RKO (cell line): ENCODE measurements at places on chromosomes 1 and 21.

- peak; percentile 79 for DNase-seq
Measured at GRCh38 chr1:156511644-156512043, 11.1 kb upstream of the MEF2D start.

DNA sequence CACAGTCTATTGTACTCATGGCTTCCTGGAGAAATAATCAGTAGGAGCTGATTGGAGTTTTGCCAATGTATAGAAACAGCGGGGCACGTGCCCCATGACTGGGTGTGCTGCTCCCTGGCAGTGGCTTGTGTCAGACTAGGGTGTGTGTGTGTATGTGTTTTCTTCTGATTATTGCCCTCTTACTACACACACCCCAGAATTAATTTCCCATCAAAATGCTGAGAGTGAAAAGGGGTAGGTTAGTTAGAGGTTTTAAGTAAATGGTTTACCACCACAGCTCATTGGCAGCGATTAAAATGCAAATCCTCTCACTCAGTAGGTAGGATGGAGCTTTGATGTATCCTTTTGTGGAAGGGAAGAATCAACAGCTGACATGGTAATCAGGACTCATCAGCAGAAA is 29.9 kb downstream of the HHAT start:
- no peak for DNase-seq

DNA sequence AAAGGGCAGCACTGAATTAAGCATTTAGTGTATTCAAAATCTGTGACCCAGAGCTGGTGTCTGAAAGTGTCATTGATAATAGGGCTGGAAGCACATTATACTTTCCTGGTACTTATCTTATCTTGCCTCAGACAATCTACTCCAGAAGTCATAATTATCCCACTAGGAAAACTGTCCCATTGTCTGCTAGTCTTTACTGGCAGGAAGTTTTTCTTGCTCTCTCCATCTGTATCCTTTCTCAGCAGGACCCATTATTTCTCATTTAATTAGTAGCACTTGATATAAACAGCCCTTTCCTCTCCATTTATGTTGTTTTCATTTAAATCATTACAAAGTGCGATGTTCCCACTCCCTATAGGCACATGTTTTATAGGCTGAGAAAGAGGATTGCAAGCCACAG is 36.5 kb upstream of the BARHL2 start:
- DNase-seq, result no peak

DNA sequence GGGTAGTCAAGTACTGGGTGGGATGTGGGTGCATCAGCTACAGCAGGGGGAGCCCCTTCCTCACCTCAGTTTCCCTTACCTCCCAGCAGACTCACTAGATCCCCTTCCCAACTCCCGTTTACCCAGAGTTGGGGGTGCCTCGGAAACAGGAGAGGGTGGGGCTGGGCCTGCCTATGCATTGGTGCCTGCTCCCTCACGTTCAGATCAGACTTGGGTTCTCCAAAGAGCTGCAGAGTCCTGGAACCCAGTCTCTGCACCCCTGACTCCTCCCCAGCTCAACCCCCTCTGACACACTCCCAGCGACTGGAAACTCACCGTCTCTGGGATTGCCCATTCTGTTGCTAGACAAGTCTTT is 6.0 kb downstream of the FOXO6 start:
- DNase-seq, result no peak

GRCh38 chr1:1042835-1043234 is 22.9 kb downstream of the AGRN start:
- DNase-seq, result no peak

DNA sequence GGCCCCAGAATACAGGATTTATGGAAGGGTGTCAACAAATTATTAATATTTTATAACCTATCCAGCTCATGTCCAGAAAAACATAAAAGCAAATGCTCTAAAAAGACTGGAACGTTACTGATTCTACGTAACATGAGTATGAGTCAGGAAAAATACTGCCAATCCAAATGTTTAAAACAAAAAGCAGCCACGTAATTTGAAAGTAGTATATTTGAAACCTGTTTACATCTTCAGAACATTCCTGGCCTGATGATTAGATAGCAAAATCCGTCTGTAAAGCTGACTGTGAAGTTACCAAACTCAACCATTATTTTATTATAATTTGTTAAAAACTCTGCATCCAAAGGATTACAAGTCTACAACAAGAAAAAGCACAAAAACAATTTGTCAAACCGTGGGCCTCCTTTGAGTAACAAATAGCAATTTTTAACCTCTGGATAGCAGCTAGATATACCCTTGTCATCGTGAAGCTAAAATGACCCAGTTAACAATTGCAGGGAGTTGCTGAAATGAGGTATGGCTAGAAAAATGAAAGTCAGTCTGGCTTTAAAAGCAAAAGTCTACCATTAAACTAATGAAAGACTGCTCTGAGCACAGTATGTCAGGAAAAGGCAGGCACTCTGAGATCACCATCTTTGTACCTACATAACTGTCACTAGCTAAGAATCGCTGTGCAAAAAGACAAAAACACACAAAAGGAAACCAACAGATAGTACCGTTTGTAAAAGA is 1.2 kb downstream of the UBR4 start:
- DNase-seq, result peak; percentile 62

DNA sequence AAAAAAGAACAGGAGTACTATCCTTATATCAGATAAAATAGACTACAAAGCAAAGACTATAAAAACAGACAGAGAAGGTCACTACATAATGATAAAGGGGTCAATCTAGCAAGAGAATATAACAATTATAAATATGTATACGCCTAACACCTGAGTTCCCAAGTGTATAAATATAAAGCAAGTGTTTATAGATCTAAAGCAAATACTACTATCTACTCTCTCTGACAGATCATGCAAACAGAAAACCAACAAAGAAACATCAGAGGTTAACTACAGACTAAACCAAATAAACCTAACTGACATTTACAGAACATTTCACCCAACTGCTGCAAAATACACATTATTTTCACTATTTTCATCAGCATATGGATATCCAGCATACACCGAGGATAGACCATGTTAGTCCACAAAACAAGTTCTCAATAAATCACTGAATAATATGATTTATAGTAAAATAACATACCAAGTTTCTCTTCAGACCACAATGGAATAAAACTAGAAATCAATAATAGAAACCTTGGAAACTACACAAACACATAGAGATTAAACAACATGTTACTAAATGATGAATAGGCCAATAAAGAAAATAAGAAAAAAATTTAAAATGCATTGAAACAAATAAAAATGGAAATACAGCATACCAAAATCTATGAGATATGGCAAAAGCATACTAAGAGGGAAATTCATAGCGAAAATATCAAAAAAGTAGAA is 22.7 kb downstream of the UCHL5 start:
- DNase-seq, result no peak

DNA sequence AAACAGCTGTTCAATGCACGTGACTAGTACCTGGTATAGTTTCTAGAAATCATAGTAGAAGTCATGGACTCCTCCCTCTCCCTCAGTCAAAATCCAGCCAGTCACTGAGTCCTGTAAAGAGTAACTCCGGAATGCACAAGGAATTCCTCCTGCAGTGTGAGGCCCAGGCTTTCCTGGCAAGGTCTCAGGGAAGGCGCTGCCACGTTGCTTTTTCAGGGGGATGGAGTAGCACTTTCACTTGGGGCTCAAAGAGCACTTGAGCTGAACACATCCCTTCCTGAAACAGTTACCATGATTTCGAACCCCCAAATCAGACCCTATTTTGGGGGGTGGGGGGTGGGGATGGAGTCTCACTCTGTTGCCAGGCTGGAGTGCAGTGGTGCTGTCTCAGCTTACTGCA is 26.4 kb upstream of the LRRC8D start:
- DNase-seq, result no peak

DNA sequence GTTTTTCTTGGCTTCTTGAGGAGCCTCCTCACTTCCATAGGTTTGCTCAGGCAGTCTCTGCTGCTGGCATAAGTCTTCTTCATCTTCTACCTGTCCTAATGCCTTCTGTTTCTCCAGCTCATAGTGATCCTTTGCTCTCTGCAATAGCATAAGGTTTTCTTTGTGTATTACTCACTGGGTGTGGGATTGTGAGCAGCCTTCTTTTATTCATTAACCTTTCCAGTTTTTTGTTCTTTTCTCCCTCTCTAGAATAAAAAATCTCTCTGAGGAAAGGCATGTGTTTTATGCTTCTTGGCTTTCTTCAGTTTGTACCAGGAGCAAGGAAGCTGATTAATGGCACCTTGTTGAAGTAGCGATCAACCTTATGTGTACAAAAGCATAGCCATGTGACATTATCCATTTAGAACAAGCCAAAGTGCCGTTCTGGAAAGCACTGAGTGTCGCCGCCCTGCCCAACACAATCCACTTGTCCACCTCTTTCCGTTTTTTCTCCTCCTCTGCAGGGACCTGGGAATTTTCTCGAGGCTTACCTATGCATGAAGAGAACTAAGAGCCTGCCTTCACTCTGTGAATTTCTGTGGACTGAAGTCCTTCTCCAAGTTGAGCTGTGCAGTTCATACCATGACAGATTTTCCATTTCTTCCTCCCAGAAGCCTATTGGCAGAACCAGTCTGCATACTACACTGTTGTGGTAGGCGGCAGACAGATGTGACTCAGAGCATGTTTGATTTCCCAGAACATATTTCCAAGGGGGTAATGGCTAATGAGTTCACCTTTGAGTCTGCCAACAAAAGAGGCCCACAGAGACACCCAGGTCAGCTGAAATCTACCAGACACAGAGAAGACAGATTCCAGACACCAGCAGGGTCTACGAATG is 39.0 kb downstream of the DPT start:
- DNase-seq, result no peak

GRCh38 chr21:45421071-45421845 is 16.3 kb downstream of the COL18A1 start:
- DNase-seq, result no peak

DNA sequence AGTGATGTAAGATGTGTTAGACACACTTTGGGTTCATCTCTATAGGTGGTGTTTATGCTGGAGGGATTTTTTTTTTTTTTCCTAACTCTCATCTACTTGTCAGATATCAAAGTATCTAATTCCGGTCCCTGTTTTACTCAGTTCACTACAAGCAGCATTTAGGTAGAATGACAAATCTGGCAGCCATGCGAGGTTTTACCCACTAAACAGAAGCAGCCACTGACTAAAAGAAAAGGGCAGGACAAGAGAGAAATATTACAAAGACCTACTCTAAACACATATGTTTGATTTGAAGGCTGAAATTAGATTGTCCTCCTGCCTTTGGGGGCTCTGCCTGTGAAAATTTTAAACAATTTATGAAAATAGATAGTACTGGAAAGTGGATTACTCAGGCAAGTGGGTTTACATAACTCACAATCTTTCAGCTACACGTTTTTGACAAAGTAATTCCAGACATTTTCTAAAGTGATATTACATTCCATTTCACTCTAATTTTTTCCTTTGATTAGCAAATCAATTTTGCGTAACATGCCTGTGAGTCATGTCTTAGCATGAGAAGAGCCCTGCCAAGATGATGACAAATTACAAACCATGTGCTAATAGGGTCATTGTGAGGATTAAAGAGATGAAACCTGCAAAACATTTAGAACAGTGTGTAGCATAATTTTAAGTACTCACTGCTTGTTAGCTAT is 172.6 kb downstream of the PLA2G4A start:
- peak; percentile 65 for DNase-seq

- no peak for DNase-seq
Measured at GRCh38 chr1:162131400-162132321, 62.2 kb downstream of the NOS1AP start.

DNA sequence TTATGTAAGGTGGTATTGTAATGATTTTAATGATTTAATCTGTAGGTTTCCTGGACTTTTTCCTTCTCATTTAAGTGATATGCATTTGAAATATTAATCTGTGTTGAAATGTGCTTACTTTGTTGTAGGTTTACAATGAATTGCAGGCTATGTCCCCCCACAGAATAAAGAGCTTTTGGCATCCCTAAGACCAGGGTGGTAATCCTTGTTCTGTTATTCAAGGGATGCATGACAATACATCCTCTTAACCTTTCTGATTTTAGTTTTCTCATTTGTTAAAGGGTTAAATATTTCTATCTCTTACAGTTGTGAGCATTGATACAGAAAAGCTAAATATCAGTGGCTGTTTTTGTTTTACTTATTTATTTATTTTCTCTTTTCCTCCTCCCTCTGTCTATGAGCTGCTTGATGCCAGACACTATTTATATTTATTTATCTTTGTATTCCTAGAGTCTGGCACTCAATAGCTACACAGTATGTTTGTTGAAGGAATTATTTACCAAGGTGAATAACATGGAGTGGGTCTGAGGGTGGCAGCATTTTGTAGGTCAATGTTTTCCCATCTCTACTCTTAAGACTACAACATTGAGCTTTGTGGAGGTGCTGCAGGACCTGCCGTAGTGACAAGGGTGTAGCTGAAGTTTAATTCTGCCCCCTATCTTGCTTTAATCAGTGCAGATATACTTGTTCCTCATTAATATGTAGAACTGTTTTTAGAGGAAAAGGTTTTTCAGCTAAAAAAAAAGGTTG is 19.9 kb upstream of the ADGRL2 start:
- DNase-seq, result no peak

DNA sequence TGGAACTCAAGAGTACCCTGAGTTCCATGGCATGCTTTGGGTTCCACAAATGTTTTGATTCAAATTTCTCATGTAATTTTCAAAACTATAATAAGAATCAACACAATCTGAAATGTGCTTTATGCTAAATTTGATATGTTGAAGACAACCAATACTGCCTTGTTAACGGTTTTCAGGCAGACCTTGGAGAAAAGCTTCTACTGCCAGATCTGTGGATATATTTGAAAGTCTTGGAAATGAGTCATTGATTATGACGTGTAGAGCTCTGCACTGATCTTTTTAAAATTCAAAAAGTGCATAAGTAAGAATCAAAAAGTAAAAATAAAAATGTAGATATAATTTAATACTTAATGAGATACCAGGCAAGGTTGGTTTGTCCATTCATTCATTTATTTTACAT is 74.0 kb upstream of the TNR start:
- no peak for DNase-seq

DNA sequence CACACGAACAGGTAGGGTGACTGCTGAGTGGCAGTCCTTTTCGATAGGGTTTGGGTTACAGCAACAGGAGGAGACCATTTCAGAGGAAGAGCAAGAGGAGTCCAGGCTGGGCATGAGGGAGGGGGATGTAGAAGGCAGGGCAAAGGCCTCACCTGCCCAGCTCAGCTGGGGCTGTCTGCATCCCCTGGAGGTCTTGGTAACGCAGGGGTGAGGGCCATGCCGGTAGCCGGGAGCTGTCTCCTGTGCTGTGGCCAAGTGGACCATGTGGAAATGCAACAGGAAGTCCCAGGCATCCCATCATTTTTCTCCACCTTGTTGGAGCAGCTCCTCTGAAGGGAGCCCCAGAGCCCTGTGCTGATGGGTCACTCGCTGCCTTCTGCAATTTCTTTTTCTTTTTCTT is 105.4 kb upstream of the C1orf174 start:
- DNase-seq, result no peak

GRCh38 chr1:172582889-172583288 is 49.9 kb downstream of the SUCO start:
- DNase-seq, result no peak

DNA sequence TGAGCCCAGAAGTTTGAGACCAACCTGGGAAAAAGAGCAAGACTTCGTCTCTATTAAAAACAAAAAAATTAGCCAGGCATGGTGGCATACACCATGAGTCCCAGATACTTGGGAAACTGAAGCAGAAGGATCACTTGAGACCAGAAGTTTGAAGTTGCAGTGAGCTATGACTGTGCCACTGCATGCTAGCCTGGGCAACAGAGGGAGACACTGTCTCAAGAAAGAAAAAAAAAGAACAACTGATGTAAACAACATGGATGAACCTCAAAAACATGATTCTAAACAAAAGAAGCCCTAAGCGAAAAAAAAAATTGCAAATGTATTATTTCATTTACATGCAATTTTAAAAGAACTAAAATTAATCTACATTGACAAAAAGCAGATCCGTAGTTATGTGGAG is 9.0 kb downstream of the LRRC40 start:
- DNase-seq, result no peak
